Prostate gland (tissue), 2 donors: ENCODE measurements at places on chromosomes 16 and 17. TPM values are rescaled to one million over a fixed set of nuclear protein-coding genes. Genes with fewer than 3 reads are reported as not detected.

- H3K36me3 ChIP-seq, result no peaks in the 10 kb centered on the region
- H3K4me3 ChIP-seq, result no peak overlapping the region
- peaks cover 6% of the 10 kb centered on the region for H3K4me1 ChIP-seq
- H3K27ac ChIP-seq, result peak overlapping the region; percentile 50
These were observed 5.1 kb downstream of the STH start for GRCh38 chr17:46003907-46004748.

DNA sequence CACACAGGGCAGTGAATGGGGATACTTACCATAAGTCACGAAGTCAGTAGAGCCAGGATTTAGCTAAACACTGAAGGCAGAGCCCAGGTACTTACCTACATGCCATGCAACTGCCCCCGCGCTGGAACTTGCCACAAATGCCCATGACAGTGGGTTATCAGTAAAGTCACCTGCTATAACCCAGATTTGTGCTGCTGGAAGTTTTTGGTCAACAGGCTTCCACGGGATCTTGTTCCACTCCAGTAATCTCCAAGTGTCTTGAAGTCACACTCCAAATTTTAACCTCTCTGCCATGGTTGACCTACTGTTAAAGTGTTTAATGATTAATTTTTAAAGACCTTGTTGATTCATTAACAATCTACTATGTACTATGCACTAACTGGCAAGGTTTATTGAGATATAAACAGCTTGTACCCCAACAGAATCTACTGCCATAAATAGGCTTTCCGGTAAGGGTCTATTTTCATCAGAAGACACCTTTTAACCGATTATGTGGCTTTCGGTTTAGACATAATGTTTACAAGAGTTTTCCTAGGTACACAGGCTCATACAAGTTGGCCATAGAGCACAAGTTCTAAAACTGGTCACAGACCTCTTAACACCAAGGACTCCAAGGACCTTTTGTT, 6.3 kb upstream of the SLC5A11 start:
- no peaks in the 10 kb centered on the region for H3K4me1 ChIP-seq
- no peak overlapping the region for H3K27ac ChIP-seq
- H3K27me3 ChIP-seq, result no peaks in the 10 kb centered on the region
- H3K36me3 ChIP-seq, result no peaks in the 10 kb centered on the region
- no peak overlapping the region for H3K4me3 ChIP-seq

ABAT gene
- total RNA-seq, result 67.4 TPM

GRCh38 chr16:24541233-24541933, 2.0 kb downstream of the RBBP6 start:
- peak overlapping the region; percentile 88 for H3K4me3 ChIP-seq
- no peaks in the 10 kb centered on the region for H3K4me1 ChIP-seq
- H3K27me3 ChIP-seq, result no peaks in the 10 kb centered on the region
- no peaks in the 10 kb centered on the region for H3K36me3 ChIP-seq
- no peak for DNase-seq

DNA sequence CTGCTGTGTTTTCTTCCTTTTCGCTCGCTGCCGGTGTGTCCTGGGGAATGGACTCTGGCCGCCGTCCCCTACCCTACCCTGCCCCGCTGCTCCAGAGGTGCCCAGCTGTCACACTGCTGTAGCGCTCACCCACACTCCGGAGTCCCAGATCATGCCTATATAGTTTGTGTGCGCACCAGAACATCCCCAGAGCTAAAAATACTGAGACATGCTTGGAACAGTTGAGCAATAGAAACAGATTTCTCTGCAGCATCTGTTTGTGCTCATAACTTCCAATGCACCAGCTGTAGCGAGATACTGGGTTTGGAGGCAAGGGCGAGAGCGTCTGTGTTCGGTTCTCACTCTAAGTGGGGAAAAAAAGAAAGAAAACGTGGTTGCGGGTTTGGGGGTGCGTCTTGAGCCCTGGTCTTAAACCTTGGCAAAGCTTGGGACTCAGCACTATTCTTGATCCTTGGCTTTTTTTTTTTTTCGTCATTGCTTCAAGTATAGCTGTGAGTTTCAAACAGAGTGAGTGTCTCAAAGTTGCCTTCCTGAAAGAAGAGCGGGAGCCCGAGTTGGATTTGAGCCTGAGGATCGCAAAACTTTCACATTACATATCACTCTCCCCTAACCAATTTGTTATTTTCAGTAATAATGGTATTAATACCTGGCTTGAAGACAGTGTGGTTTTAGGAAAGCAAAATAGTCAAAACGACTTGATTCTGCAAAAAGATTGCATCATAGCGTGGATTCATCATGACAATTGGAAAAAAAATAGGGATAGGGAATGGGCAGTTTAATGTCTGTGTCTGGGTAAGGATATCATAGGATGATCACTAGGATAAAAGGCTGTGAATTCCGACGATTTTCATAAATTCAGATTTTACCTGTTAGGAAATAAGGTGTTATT, 621 bp downstream of the KCNJ2 start:
- H3K27me3 ChIP-seq, result no peaks in the 10 kb centered on the region
- peak overlapping the region; percentile 26 for H3K27ac ChIP-seq
- no peaks in the 10 kb centered on the region for H3K36me3 ChIP-seq
- no peak for DNase-seq
- peak overlapping the region; percentile 53 for H3K4me3 ChIP-seq

GDPD1 gene
- total RNA-seq, result 5.6 TPM

DNA sequence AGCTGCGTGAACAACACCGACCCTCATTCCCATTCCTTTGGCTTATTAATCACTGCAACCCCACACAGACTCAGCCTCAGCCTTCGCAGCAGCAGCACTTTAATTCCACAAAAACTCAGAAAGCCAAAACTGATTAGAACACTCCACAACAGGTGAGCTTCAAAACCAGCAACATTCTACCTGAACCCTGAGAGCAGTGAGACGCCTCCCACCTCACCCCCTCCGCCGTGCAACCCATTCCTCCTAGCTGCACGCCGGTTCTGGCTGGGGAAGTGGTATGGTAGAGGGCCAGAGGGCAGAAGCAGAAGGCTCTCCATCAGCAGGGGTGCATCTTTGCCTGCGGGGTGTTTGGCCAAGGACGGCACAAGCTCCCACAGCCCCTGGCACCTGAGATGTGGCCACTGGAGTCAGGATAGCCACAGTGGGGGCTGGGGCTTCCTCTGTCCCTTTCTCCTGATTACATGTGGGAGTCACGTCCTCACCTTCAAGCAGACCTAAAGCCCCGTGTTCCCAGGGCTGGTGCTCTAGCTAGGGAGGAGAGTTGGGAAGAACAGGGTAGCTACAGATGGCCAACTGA, 1.6 kb downstream of the BORCS6 start:
- no peak for DNase-seq
- no peaks in the 10 kb centered on the region for H3K36me3 ChIP-seq
- peak overlapping the region; percentile 90 for H3K4me3 ChIP-seq

DNA sequence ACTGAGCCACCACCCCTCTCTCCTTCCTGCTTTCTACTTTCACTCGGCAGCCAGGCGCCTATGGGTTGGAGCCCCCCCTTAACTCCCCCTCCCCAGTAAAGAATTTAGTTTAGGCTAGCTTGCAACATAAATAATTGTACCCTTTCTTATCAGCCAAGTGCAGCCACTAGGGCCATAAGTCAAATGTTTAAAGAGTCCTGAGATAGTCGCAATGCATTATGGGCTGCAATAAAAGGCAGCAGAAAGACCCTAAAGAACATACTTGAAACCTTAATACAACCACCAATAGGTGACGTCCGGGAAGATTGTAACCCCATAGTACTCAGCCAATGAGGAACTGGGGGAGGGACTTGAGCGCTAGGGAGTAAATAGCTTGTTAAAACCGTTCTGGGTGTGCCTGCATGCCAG, 40.5 kb downstream of the C16orf82 start:
- no peak overlapping the region for H3K4me3 ChIP-seq
- H3K4me1 ChIP-seq, result no peaks in the 10 kb centered on the region
- H3K36me3 ChIP-seq, result no peaks in the 10 kb centered on the region
- DNase-seq, result no peak

DNA sequence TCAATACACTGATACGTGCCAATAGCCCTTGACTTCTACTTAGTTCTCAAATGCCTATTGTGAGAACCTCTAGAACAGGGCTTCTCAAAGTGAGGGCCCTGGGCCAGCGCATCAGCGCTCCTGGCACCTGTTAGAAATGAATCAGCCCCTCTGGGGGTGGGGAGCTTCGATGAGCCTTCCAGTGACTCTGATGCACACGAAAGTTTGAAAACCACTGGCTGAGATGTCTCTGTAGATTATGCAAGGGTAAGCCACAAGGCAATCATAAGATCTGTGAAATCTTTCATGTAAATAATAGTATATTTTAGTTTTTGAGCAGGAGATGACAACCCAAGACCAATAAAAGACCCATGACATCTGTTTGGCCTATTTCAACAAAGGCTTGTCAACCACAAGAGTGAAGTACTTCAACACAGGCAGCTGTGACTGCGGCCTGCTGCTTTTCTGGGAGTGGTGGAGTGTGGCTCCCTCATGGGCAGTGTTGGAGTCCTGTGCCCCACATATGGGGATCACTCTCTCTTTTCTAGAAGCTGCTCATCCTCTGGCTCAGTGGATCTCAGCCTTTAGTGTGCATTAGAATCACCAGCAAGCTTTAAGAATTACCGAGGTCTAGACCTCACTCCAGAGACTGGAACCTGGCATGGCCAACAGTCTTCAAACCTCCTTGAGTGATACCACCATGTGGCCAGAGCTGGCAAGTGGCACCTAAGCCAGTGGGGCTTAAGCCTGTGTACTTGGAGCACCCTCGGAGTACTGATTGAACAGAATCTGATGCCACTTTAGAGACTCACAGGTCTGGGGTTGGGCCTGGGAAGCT, 5.8 kb downstream of the MTHFSD start:
- H3K27me3 ChIP-seq, result no peaks in the 10 kb centered on the region
- no peak for DNase-seq
- H3K4me3 ChIP-seq, result no peak overlapping the region
- H3K36me3 ChIP-seq, result no peaks in the 10 kb centered on the region

WFIKKN1 gene
- 1.5 TPM for total RNA-seq

- H3K4me3 ChIP-seq, result no peak overlapping the region
- no peak overlapping the region for H3K27ac ChIP-seq
- H3K36me3 ChIP-seq, result no peaks in the 10 kb centered on the region
- peaks cover 7% of the 10 kb centered on the region for H3K4me1 ChIP-seq
- no peak for DNase-seq
These were observed 1.9 kb downstream of the C1QTNF8 start for GRCh38 chr16:1094124-1094479.

DNA sequence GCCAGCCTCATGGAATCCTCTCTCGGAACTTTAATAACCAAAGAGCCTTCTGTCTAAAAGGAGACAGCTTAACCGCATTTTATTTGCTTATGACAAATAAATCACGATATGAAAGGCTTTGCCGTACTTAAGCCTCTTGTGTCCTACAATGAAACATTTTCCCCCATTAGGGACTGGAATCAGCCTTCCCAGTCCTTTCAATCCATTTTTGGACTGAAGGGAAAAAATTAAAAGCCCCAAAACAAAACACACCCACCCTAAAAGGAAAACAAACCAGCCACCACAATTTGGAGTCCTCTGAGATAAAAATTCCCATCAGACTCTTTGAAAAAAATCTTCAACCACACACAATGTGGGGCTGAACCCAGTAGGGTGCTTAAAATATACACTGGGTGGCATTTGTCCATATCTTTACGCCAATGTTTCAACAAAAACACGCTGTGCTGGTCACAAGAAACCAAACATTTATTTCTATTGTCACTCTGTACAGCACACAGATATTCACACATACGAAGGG, 3.0 kb downstream of the HOXB4 start:
- H3K4me3 ChIP-seq, result no peak overlapping the region
- no peak overlapping the region for H3K27ac ChIP-seq
- no peaks in the 10 kb centered on the region for H3K36me3 ChIP-seq
- no peaks in the 10 kb centered on the region for H3K4me1 ChIP-seq
- H3K27me3 ChIP-seq, result peaks cover 45% of the 10 kb centered on the region
